ENCODE measurements at places on chromosomes 3 and 15.

DNA sequence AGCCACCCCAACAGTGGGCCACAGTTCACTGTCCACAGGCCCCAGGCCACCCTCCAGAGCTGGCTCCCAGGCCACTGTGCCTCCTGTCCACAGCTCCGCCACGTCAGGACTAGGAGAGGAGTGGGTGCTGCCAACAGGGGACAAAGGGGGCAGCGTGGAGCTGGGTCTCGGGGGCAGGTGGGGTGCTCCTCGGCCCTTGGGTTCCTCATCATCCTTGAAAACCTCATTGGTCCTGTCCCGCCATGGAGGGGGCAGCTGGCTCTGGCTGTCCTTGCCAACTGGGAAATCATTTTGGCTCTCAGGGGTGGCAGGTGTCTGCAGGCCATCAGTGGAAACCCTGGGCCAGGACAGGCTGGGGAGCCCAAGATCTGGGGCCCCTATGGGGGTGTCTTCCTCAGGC, 45.2 kb downstream of the ADAMTS7 start:
- DNase-seq = no peak

GRCh38 chr15:90994059-90994416, 297 bp downstream of the PRC1 start:
- no peak for DNase-seq

DNA sequence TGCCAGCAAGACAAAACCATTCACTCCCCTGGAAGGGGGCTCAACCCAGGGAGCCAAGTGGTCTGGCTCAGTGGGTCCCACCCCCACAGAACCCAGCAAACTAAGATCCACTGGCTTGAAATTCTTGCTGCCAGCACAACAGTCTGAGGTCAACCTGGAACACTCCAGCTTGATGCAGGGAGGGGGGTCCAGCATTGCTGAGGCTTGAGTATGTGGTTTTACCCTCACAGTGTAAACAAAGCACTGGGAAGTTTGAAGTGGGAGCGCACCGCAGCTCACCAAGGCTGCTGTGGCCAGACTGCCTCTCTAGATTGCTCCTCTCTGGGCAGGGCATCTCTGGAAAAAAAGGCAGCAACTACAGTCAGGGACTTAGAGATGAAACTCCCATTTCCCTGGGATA, 81.7 kb downstream of the MSL2 start:
- DNase-seq = no peak

- DNase-seq = peak; percentile 48
Measured at GRCh38 chr3:49799761-49800160, at the start of gene CDHR4. CDHR4 (minus strand) TSS chr3:49799873; CDS start chr3:49799812, 61 bp downstream.

- no peak for DNase-seq
Measured at GRCh38 chr3:37666618-37667017, 195.1 kb upstream of the CTDSPL start.

- no peak for DNase-seq
Measured at GRCh38 chr3:162117961-162118360, 621.4 kb downstream of the OTOL1 start.

DNA sequence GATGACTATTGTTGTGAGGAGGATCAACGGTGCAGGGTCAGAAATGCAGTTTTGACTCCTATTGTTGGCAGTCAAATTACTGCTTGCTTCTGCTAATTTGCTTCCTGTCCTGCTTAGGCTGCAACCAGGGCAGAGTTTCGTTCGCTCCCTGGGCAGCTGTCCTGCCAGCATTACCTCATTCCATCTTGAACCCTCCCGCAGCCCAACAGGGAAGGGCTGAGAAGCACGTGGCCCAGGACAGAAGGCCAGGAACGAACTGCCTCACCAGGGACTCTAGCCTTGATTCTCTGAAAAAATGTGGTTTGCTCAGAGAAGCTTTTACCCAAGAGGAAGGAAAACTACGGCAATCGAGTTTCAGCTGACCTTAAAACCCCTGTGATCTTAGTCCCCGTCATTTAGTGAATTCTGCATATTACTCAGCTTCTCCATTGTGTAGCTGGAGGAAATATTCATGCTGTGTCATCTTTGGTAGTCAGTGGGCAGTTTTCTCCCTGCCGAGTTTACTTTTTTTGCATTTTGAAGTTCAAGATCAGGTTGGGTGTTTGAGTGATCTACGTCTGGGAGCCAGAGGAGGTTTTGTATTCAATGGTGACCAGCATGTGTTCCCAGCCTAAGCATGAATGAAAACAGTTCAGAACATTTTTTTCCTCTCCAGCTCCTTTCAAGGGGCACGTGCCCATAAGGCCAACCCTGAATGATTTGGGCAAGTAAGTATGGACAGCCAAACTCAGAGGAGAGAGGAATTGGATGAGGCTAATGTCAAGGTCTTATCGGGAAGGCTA, 23.0 kb downstream of the TLNRD1 start:
- DNase-seq = peak; percentile 44

GRCh38 chr3:71101626-71102025, 481.9 kb downstream of the FOXP1 start:
- DNase-seq = no peak

GRCh38 chr15:57792724-57793449, 86.4 kb downstream of the POLR2M start:
- DNase-seq = no peak

GRCh38 chr3:157938154-157938779, 168.0 kb downstream of the SHOX2 start:
- peak; percentile 16 for DNase-seq

GRCh38 chr3:53807117-53807810, 39.0 kb downstream of the CHDH start:
- DNase-seq = no peak

GRCh38 chr15:66603301-66604179, 37.7 kb upstream of the LCTL start:
- no peak for DNase-seq

- no peak for DNase-seq
Measured at GRCh38 chr3:177135841-177136492, 61.3 kb downstream of the TBL1XR1 start.

- DNase-seq = no peak
Measured at GRCh38 chr3:182989566-182989965, 9.2 kb upstream of the DCUN1D1 start.

DNA sequence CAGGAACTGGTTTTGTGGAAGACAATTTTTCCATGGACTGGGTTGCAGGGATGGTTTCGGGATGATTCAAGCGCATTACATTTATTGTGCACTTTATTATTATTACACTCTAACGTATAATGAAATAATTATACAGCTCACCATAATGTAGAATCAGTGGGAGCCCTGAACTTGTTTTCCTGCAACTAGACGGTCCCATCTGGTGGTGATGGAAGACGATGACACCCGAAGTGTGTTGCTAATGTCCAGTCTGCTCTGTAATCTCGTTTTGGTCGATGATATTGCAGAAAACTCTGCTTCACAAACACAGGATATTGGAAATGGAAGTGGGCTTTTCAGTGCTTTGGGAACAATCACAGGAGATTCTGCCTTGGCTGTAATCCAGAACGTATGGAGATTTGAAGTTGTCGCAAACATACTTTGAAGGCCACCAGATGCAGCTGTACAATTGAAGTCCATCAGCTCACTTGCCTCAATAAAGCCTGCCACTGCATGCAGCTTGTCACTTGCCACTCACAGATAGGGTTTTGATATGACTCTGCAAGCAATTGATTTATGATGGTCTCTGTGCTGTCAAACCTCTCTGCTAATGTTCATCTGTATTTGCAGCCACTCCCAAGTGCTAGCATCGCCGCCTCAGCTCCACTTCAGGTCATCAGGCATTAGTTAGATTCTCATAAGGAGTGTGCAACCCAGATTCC, 141.7 kb downstream of the TJP1 start:
- DNase-seq = no peak

DNA sequence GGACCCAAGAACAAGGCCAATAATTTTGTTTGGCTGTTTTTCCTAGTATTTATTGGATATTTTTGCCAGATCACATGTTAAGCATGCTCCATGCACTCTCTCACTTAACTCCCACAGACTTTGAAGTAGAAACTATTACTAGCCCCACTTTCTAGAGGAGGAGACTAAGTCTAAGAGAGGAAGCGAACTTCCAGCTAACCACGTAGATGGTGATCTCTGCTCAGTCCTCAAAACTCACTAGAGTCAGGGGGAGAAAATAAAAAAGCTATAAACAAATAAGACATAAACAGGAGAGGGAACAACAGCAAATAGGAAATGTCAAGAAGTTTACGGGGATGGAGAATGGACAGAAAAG, 481.0 kb upstream of the PROK2 start:
- DNase-seq = no peak

- no peak for DNase-seq
Measured at GRCh38 chr15:57948351-57949289, 116.9 kb downstream of the ALDH1A2 start.

- peak; percentile 16 for DNase-seq
Measured at GRCh38 chr15:83205725-83206324, 1.8 kb downstream of the HDGFL3 start.

- no peak for DNase-seq
Measured at GRCh38 chr3:174431717-174432116, 427.4 kb upstream of the NAALADL2 start.

GRCh38 chr15:25056484-25057425, 102.0 kb downstream of the SNRPN start:
- DNase-seq = no peak

DNA sequence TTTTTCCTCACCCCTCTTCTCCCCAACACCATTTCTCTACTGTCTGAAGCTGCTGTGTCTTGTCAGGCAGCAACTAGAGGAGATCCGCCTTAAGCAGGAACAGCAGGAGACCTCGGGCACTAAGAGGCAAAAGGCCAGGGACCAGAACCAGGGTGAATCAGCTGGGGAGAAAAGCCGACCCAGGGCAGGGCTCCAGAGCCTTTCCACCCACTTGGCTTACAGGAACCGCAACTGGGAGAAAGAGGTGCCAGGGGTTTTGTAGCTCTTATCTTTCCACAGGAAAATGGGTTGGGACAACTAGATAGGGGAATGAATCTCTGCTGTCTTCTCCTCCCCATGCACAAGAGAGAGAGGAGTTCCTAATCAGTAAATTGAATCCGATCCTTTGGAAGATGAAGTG, 3.0 kb upstream of the NGRN start:
- DNase-seq = no peak

GRCh38 chr15:69523010-69524001, 70.7 kb downstream of the RPLP1 start:
- peak; percentile 23 for DNase-seq

- no peak for DNase-seq
Measured at GRCh38 chr3:18544146-18544545, 119.0 kb upstream of the SATB1 start.

DNA sequence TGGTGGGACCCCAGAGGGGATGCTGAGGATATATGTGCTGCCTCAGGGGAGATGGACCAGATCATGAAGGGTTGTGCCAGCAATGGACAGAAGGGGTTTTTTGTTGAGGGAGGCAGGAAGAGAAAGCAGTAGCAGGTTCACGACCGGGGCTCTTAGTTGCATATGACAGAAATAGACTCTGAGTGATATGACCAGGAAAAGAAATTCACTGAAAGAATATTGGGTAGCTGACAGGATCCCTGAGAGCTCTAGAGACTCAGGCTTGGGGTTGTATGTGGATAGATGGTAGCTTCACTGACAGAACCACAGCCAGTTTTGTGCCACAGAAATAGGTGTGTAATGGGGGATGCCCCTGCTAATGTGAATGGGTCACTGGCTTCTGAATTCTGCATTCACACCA, 241.6 kb downstream of the ZNF621 start:
- no peak for DNase-seq

- no peak for DNase-seq
Measured at GRCh38 chr3:181712553-181713279, 991 bp downstream of the SOX2 start.

DNA sequence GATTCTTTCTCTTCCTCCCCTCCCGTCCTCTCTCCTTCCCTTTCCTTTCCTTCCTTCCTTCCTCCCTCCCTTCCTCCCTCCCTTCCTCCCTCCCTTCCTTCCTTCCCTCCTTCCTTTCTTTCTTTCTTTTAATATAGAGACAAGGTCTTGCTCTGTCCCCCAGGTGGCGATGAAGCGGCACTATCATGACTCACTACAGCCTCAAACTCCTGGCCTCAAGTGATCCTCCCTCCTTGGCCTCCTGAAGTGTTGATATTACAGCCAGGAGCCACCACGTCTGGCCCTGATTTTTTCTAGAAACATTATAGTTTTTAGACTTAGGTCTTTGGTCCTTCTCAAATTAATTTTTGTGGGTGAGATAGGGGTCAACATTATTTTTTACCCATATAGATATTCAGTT, 15.5 kb downstream of the GRM2 start:
- DNase-seq = no peak

DNA sequence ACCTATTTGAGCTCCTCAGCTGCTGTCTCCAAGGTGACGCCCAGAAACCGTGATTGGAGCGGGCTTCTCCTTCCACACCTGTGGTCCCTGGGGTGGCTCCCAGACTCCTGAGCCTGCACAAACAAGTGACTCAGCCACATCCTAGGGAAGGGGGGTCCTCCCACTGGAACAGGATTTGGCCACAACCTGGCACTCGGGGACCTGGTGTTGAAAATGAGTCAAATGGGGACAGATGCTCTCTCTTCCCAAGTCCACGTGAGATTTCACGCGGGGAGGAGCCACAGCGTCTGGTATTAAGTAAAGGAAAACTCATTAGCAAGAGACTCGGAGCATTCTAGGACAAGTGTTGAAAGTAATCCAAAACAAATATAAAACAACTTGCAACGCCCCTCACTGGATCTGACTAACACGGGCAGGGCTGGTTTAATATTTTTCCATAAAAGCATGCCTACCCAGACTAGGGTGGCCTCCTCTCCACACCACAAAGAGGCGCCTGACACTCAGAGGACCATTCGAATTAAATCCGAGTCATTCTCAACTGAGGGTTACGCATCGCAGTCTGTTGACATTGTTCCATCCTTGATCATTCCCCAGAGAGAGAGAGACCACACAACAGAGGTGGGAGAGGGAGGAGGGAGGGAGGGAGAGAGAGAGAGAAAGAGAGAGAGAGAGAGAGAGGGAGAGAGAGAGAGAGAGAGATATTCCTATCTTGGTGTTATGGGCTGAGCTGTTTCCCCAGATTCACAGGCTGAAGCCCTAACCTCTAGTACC, 74.4 kb downstream of the MGLL start:
- DNase-seq = peak; percentile 78

DNA sequence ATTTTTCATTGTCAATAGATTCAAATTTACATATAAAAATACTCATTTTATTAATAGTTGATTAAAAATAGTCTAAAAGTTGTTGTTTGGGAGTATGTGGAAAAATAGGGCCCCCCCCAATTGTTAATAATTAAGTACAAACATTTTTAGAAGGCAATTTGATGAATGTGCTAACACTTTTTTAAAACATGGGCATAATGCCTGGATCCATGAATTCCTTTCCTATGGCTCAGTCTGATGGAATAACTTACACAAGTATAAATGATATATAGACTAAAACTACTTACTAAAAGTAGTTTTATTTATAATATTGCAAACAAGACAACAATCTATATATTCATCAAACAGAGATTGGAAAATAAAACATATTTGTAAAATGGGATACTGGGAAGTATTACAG, 247.2 kb upstream of the LRRN1 start:
- no peak for DNase-seq

GRCh38 chr3:96734273-96735009, 80.0 kb upstream of the EPHA6 start:
- no peak for DNase-seq

GRCh38 chr3:11917051-11917450, 70.4 kb upstream of the TAMM41 start:
- DNase-seq = no peak
